Endodermal cell (in vitro differentiated cells): ENCODE measurements at places on chromosomes 16 and 17. TPM values are rescaled to one million over a fixed set of nuclear protein-coding genes. Genes with fewer than 3 reads are reported as not detected.

Gene KRTAP3-2
- total RNA-seq, result not detected in 2 replicates

DNA sequence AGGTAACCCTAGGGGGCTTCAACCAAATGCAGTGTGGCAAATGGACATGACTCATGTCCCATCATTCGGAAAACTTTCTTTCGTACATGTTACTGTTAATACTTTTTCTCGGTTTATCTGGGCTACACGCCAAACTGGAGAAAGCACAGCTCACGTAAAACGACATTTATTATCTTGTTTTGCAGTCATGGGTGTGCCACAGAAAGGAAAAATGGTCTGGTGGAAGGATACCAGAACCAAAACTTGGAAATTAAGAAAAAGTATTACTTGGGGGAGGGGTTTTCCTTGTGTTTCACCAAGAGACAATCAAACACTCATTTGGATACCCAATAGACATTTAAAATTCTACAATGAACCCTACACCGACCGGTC lies 23.6 kb downstream of the ALOX15B start:
- peak overlapping the region; percentile 77 for H3K4me3 ChIP-seq
- no peaks in the 10 kb centered on the region for H3K4me1 ChIP-seq
- no peaks in the 10 kb centered on the region for H3K36me3 ChIP-seq
- peak; percentile 58 for DNase-seq

Gene SPATA32
- not detected in 3 replicates for total RNA-seq

Gene AANAT
- not detected in 2 replicates for total RNA-seq

DNA sequence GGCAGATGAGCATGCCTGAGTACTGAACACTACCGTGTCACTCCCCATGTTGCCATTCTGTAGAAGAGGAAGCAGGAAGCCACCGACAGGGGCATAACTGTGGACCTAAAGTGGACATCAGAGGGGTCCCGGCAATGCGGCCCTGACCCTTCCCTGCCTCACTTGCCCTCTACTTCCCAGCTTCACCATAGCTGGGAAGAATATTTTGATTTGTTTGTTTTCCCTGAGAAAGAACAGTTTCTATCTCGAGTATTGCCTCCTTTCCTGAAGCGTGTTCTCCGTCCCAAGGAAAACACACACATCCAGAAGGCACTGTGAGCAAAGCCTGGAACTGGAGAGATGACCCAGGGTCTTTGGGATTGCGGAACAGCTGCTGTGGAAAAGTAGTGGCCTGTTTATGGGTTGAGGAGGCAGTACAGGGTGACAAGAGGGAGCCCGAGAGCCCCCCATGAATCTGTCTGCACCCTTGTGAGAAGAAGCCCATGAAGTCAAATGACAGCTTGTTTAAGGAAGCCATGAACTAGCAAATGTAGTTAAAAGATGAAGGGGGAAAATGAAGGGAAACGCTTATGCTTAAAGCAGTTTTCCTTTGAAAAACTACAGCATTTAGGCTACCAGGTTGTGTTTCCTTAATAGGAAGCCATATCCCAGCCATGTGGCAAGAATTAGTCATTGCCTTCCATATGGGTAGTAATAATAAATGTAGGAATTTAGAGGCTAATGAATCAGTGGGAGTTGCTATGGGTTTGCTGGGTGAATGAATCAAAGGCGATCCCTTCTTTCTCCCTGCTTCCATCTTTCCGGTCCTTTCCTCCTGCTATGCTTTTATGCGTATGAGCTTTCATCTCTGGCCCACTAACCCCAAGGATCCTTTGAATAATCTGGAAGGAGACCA lies 90.0 kb upstream of the TBX2 start:
- no peak overlapping the region for H3K27ac ChIP-seq
- H3K4me1 ChIP-seq, result no peaks in the 10 kb centered on the region
- no peak overlapping the region for H3K4me3 ChIP-seq
- H3K36me3 ChIP-seq, result no peaks in the 10 kb centered on the region
- H3K27me3 ChIP-seq, result no peaks in the 10 kb centered on the region

Gene KRTAP1-5
- not detected in 2 replicates for total RNA-seq

- peak overlapping the region; percentile 60 for H3K27ac ChIP-seq
- peaks cover 94% of the 10 kb centered on the region for H3K36me3 ChIP-seq
- no peaks in the 10 kb centered on the region for H3K27me3 ChIP-seq
These were observed 13.2 kb downstream of the SLC7A5 start for GRCh38 chr16:87855852-87856715.

Gene SLC35G3
- not detected in 2 replicates for total RNA-seq

- no peaks in the 10 kb centered on the region for H3K27me3 ChIP-seq
- H3K4me1 ChIP-seq, result no peaks in the 10 kb centered on the region
These were observed at the start of gene RPL19 for GRCh38 chr17:39200070-39200879. TSS of gene RPL19 (plus strand) at chr17:39200283. CDS start at chr17:39200345, 62 bp downstream.

DNA sequence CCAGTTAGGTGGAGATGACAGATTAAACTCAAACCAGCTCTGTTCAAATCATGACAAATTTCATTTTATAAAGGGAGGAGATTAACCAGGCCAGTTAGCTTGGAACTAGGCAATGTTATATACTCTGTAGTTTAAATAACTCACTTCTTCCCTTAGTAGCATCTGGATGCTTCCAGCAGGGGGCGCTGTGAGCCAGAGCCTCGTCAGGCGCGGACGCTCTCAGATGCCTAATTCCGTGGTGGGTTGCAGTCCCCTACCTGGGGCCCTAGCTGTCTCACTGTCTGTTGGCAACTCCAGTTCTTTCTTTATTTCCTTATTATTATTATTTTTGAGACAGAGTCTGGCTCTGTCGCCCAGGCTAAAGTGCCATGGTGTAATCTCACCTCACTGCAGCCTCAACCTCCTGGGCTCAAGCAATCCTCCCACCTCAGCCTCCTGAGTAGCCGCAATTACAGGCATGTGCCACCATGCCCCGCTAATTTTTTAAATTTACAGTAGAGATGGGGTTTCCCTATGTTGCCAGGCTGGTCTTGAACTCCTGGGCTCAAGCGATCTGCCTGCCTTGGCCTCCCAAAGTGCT lies 17.3 kb upstream of the WFDC1 start:
- no peak overlapping the region for H3K4me3 ChIP-seq

GRCh38 chr16:84545114-84545737 lies 40.8 kb upstream of the MEAK7 start:
- DNase-seq, result no peak
- no peaks in the 10 kb centered on the region for H3K4me1 ChIP-seq
- H3K27me3 ChIP-seq, result no peaks in the 10 kb centered on the region
- no peak overlapping the region for H3K27ac ChIP-seq
- no peak overlapping the region for H3K4me3 ChIP-seq

Gene ZPBP2
- not detected in 3 replicates for total RNA-seq

DNA sequence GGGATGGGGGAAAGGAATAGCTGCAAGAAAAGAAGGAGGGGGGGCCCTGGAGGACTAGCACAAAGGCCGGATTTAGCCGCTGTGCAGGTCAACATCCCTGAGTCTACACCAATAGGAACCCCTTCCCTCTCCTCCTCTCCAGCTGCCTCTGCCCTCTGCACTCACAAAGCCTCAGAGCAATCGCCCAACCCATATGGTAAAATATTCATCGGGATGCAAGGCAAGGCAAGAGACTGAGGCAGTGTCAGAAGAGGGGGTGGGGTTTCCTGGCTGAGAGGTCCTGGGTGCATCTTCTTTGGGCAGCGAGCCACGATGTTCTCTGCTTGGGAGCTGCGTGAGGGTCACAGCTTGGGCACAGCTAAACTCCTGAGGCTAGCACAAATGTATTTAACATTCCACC lies 115.5 kb upstream of the NLRP1 start:
- no peaks in the 10 kb centered on the region for H3K36me3 ChIP-seq
- no peaks in the 10 kb centered on the region for H3K27me3 ChIP-seq
- H3K27ac ChIP-seq, result peak overlapping the region; percentile 7
- peak; percentile 67 for DNase-seq
- no peak overlapping the region for H3K4me3 ChIP-seq

DNA sequence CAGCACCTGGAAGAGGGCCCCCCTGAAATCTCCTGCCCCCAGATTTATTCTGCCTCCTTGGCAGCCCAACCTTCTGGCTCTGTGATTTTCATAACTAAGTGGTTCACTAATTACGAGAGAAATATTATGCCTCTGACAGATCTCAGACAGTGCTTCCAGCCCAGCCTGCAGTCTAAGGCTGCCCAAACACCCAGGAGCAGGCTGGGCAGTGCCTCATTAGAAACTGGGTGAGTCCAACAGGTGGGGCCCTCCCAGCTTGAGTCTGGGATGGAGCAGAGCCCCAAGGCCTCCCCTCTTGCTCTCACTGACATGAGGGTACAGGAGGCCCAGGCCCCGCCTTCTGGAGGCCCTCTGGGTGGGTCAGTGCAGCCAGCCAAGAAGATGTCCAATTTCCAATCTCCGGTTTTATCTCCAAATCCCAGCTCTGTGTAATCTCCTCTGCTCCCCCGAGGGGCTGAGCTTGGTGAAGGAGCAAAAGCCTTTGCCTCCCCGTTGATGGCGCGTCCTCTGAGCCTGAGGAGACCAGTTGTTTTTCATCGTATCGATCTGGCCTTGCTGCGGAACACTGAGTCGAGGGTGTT lies 20.1 kb upstream of the ABCC3 start:
- H3K27me3 ChIP-seq, result no peaks in the 10 kb centered on the region
- H3K4me1 ChIP-seq, result no peaks in the 10 kb centered on the region
- H3K36me3 ChIP-seq, result no peaks in the 10 kb centered on the region
- no peak overlapping the region for H3K4me3 ChIP-seq
- no peak overlapping the region for H3K27ac ChIP-seq
- DNase-seq, result no peak

GRCh38 chr16:11063448-11064201 lies 119.3 kb downstream of the CLEC16A start:
- DNase-seq, result no peak
- no peaks in the 10 kb centered on the region for H3K27me3 ChIP-seq
- peaks cover 15% of the 10 kb centered on the region for H3K4me1 ChIP-seq
- H3K4me3 ChIP-seq, result no peak overlapping the region
- no peak overlapping the region for H3K27ac ChIP-seq
- peaks cover 34% of the 10 kb centered on the region for H3K36me3 ChIP-seq

DNA sequence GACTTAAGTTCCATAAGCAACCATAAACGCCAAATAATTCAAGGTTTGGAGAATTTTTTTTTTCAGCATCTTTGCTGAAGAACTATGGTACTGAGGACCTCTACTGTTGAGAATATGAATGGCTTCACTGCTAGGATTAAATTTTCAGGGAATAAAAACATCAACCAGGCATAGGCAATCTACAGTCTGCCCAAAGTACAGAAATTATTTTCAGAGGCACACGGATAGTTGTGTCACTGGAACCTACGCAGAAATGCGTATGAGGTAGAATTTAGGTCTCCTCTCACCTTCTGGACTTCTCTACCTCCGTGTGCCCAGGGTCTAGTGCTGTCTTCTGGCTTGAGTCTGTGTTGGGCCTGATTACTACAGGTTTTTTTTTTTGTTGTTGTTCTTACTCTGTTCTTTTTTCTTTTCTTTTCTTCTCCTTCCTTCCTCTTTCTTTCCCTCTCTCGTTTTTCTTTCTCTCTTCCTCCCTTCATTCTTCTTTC lies 39.7 kb downstream of the NACA2 start:
- H3K4me3 ChIP-seq, result no peak overlapping the region
- H3K27me3 ChIP-seq, result peaks cover 16% of the 10 kb centered on the region
- no peaks in the 10 kb centered on the region for H3K36me3 ChIP-seq
- DNase-seq, result no peak
- no peaks in the 10 kb centered on the region for H3K4me1 ChIP-seq

GRCh38 chr16:51057969-51058337 lies 93.1 kb downstream of the SALL1 start:
- DNase-seq, result no peak
- H3K4me1 ChIP-seq, result no peaks in the 10 kb centered on the region
- H3K27ac ChIP-seq, result no peak overlapping the region
- peaks cover 4% of the 10 kb centered on the region for H3K27me3 ChIP-seq
- H3K4me3 ChIP-seq, result no peak overlapping the region
- no peaks in the 10 kb centered on the region for H3K36me3 ChIP-seq

Gene ST6GALNAC1
- not detected in 3 replicates for total RNA-seq

GRCh38 chr16:75023009-75023408 lies 24.2 kb downstream of the ZNRF1 start:
- no peaks in the 10 kb centered on the region for H3K4me1 ChIP-seq
- no peak overlapping the region for H3K27ac ChIP-seq
- H3K27me3 ChIP-seq, result no peaks in the 10 kb centered on the region
- H3K36me3 ChIP-seq, result peaks cover 20% of the 10 kb centered on the region

DNA sequence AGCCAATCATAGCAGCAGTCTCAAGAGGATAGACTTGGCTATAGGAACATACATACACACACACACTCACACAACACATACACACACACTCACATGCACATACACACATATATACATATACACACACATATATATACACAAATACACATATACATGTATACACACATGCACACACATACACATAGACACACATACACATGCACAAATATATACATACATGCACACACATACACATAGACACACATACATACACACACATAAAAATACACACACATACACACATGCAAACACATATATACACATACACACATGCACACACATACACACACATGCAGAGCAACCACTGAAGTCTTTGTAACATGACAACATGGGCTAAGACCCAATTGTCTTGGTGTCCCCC lies 19.7 kb downstream of the CBLN1 start:
- H3K27ac ChIP-seq, result no peak overlapping the region
- DNase-seq, result no peak
- peaks cover 11% of the 10 kb centered on the region for H3K27me3 ChIP-seq
- H3K36me3 ChIP-seq, result no peaks in the 10 kb centered on the region
- no peaks in the 10 kb centered on the region for H3K4me1 ChIP-seq
- no peak overlapping the region for H3K4me3 ChIP-seq

Gene SLC13A2
- not detected in 2 replicates for total RNA-seq

Gene FOXC2
- total RNA-seq, result 0.16 and 0.20 TPM in 2 replicates
